ENCODE measurements at places on chromosomes 11 and 22. TPM values are rescaled to one million over a fixed set of nuclear protein-coding genes. Genes with fewer than 3 reads are reported as not detected.

DNA sequence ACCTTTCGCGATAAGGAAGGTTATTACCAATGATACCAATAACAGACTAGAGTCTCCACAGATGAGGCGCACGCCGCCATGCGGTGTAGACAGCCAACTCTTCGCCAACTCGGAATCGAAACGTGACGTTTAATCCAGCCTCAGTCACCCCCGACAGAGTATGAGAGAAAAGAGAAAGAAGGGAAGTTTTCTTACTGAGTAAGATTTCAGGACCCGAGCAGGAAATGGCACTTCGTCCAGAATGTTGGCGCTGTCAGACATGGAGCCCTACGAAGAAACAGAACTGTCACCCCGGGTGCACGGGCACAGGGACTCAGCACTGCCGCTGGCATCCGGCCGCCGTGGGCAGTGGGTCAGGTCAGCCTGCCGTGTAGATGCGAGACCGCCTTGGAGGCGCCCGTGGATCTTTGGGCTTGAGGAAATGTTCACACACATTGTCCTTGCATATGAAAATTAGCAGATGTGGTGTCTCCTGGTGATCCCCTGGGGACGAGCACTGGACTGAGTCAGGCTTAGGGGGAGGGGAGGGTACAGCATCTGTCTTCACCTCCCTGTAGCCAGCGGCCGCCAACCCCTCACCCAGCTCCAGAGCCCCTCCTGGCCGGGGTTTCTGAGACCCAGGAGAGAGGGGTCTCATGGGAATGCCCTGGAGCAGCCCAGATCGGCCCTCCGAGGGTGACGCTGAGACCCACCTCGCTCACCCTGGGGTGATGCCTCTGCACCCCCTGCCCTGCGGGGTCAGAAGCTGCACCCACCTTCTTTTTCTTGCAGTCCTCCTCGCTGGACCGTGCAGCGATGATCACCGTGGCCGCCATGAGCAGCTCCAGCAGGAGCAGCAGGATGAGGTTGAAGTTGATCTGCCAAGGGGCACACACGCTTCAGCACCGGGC, 8.3 kb downstream of the MLC1 start:
- DNase-seq: no peak

DNA sequence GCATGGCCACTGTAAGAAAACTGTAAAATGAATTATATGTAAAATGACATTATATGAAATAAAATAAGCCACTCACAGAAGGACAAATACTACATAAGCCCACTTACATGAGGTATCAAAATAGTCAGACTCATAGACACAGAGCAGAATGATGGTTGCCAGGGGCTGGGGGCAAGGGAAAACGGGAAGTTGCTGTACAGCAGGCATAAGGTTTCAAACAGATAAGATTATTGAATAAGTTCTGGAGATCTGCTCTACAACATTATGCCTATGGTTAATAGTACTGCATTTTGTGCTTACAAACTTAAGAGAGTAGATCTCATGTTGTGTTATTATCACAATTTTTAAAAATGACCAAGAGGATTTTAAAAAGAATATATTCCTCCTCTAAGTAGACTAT, 32.7 kb upstream of the HEPHL1 start:
- no peak for DNase-seq

The MMP26 gene
- not detected for polyA plus RNA-seq

- no peak for DNase-seq
These were observed 2.2 kb downstream of the SLC3A2 start for GRCh38 chr11:62882788-62883501.

DNA sequence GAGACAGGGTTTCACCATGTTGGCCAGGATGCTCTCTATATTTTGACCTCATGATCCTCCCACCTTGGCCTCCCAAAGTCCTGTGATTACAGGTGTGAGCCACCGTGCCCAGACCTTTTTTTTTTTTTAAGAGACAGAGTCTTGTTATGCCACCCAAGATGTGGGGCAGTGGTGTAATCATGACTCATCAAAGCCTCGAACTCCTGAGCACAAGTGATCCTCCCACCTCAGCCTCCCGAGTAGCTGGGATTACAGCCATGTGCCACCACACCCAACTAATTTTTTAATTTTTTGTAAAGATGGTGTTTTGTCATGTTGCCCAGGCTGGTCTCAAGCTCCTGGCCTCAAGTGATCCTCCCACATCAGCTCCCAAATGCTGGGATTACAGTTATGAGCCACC, 37.9 kb downstream of the IZUMO1R start:
- no peak for DNase-seq

GRCh38 chr11:57618438-57618837, 21.0 kb downstream of the SERPING1 start:
- DNase-seq: no peak

The IFITM1 gene
- 13.9 TPM for polyA plus RNA-seq

The HPX gene
- 7.6 TPM for polyA plus RNA-seq

DNA sequence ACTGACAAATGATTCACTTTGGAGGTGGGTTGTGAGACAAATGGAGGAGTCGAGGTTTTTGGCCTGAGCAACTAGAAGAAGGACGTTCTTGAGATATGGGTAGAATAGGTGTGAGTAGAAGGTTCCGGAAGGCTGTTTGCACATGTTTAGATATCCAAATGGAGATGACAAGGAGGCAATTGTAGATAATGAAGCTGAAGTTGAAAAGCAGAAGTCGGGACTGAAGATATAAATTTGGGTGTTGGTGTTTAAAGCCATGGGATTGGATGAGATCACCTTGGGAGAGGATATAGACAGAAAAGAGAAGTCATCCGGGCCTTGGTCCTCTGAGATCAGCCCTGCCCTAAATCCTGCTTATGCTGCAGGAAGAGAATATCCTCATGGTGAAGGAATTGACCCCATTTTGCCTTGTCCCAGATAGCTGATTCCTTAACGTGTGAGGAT, 75.5 kb upstream of the CD44 start:
- no peak for DNase-seq

- no peak for DNase-seq
These were observed 967.1 kb downstream of the BRD1 start for GRCh38 chr22:48860557-48860956.

The MAJIN gene
- polyA plus RNA-seq: not detected

The APOA4 gene
- polyA plus RNA-seq: not detected

The F2 gene
- 2.1 TPM for polyA plus RNA-seq

GRCh38 chr11:79062814-79063762, 377.7 kb downstream of the TENM4 start:
- DNase-seq: no peak

- no peak for DNase-seq
These were observed 519.6 kb downstream of the SOX6 start for GRCh38 chr11:15836795-15837194.

The PATE3 gene
- not detected for polyA plus RNA-seq

- no peak for DNase-seq
These were observed 64.9 kb downstream of the LIF start for GRCh38 chr22:30181459-30182349.

DNA sequence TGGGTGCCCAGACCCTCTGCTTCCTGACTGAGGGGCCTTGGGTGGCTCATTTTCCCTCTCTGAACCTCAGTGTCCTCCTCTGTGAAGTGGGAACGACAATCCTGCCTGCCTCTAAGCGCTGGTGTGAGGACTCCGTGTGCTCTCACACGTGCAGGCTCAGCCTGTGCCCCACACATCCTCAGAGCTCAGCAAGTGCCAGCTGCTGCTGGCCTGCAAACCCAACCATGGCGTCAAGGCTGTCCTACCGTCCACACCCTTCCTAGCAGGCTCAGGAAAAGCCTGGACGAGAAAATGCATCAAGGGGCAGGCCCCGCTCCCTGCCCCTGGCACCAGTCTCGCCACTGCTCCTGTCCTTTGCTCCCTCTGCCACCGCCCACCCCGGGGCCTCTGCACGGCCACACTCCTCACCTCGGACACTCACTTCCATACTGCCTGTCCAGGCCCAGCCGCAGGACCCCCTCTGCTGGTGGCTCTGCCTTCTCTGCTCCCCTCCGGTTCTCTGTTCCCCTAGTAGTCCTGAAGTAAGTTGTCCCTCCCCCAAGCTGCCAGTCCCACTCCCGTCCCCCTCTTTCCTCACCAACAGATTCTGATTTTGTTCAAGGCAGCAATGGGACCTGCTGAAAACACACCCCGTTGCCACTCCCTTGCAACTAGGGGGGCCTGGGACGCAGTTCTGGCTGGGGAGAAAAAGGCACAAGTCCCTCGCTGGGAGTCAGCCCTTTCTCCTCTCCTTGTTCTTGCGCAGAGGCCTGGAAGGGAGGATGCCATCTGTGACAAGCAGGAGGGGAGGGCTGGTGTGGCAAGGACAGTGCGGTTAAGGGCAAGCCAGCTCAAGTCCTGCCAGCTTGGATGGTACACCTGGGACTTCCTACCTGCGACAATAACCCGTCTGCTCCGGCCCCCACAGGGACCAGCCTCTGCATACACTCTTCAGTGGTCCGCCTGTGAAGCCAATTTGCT, 62.2 kb downstream of the ARFGAP3 start:
- no peak for DNase-seq

DNA sequence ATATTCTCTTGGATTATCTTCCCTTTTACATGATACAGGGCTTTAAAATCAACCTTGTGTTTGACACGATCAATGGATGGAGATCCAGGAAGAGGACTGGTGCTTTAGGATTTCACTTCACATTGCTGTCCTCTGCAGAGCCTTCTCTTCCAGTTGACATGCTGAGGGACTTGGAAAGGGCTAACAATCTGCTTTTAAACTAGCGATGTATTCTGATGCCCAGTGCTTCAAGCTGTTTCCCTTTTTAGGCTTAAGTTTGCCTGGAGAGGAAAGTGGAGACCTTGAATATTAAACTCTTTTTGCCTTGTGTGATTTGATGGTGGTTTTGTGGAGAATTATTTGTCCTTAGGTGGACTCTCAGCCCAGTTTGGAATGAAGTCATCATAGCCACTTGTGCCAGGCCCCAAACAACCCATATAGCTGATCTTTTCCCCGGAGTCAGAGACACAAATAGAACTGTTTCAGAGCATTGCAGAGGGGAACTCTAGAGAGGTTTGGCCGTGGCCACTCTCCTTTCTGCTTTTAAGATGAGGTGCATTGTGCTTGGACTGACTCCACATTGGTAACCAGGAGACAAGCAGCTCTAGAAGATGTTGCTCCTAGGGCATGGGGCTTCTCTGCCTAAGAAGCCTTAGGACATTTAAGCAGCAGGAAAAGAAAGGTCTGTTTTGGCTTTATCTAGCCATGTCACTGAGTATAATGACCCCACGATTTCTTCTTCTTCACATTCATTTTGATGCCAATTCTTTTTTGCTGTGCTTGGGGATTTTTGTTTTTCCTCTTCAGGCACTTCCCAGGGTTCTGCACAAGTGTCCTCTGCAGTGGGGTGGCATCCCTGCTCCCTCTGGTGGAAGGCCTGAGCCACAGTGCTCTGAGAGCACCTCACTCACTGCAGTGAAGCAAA, 152.8 kb downstream of the NCAM1 start:
- peak; percentile 65 for DNase-seq

GRCh38 chr11:44726283-44727113, at the start of gene TSPAN18:
TSS of gene TSPAN18 (plus strand) at chr11:44726962. CDS start at chr11:44906417, 179,455 bp downstream.
- DNase-seq: no peak

- DNase-seq: no peak
These were observed 230.9 kb upstream of the UBASH3B start for GRCh38 chr11:122424636-122425035.

DNA sequence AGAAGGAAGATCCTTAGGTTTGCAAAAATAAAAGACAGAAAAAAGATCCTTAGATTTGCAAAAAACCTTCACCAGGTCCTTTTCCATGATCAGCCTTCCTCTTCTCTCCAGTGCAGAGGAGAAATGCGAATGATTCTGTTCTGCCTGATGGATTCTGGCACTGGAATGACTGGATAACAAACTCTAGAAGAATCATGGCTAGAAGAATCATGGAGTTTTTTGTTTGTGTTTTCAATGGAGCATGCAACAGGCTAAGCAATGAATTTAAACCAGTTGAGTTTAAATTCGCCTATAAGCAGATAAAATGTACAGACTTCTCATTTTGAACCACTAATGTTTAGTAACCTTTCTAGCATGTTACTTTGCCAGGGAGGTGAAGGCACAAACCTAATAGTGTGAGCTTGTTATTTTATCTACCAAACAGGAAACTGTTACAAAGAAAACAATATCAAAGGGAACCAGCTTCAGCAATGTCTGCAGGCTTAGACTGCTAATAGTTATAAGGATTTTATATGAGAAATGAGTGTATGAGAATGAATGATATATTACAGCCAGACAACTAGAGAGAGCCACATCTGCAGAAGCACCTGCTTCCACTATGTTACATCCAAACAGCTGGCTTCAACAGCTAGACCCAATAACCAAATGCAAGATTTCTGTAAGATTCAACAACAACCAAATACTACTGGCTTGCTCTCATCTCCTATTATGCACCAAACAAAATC, 64.7 kb upstream of the APOA1 start:
- DNase-seq: no peak

GRCh38 chr22:20239676-20240446, 28.3 kb downstream of the RTN4R start:
- no peak for DNase-seq

- no peak for DNase-seq
These were observed 180.3 kb downstream of the HIPK3 start for GRCh38 chr11:33437529-33437928.

GRCh38 chr22:38740116-38740723, 15.6 kb downstream of the SUN2 start:
- no peak for DNase-seq

GRCh38 chr11:84922212-84922805, 704.8 kb downstream of the DLG2 start:
- DNase-seq: no peak
